Spleen (tissue), 13 donors: ENCODE measurements at places on chromosomes 7 and 10.

DNA sequence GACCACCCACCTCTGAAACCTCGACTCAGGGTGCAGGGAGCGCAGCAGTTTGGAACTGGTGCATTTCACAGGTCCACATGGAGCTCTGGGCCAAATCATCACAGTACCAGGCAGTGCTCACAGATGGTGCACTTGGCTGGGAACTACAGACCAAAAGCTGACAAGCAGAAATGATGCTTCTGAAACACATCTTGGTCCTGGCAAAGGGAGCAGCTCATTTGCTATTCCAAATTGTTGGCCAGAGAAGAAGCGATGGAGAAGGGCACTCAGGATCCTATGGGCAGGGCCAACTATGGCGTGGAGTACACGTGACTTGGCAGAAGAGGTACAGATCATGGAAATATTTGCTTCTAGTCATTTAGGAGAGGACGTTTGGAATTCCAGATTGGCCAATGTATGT lies 383.9 kb downstream of the CALN1 start:
- no peak for DNase-seq

DNA sequence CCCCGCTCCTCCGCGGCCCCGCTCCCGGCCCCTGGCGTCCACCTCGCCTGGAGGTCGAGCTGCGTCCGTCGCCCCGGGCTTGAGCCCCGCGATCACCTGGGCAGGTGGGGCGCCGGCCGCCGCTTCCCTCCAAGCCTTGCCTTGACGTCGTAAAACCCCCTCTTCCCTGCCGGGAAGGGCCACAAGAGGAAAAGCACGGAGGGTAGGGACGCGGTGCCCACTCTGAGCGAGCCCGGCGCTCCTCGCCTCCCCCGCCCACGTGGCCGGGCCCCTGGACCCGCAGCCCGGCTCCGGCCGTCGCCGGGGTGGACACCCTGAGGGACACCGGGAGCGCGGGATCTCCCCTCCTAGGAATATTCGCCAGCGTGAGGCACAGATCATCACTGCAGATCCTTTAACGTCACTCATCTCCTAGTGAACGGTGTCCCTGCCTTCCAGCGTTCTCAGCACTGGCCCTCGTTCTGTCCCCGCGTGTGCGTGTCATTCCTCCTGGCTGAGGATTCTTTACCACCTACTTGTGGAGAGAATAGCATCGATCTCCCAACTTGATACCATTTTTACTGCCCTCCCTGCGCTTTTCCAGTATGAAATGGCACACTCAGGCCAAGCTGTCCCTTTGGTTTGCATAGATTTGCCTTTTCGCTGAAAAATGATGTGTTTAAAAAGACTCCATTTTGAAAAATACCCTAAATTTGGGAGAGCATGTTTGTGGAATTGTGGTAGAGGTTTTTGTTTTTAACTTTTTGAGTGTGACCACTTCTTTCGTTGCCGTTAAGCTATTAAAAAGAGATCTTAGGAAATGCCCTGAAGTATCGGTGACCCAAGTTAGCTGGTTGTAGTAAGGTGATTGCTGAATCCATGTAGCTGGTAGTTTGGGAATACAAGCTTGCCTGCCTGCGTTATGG lies 649 bp downstream of the ACTR3B start:
- no peak for DNase-seq

DNA sequence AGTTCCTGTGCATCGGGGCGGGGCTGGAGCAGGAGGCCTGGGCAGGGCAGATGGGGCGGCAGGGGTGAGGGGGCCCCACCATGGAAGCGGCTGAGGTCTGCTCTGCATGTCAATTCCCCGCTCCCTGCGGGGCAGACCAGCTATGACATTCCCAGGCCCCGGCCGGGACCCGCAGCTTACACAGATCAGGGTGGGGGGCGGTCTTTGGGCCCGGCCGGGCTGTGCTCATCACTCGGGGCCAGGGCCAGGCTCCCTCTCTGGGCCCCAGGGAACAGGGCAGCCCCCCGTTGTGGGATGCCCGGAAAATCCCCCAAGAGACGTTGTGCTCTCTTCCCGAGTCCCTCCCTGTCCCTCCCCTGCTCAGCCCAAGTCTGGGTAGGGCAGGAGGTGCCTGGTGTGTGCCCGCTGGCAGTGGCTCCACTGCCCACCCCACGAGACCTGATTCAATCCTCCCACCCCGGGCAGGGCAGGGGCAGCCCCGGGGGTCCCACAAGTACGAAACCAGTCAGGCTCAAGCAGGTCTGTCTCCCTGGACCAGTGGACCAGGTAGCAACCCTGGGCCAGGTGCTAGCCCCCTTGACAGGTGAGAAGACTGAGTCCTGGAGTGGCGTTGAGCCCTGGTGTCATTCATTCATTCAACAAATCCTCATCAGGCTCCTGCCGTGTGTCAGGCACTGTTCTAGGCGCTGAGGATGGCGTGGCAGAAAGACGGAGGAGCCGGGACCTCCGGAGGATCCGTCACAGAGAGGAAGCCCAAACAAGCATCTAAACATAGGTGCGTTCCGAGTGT lies 29.0 kb downstream of the MICALL2 start:
- DNase-seq = no peak

GRCh38 chr7:85041605-85042216 lies 145.1 kb downstream of the SEMA3D start:
- DNase-seq = peak; percentile 65
